Chondrocyte (in vitro differentiated cells): ENCODE measurements at places on chromosomes 2 and 18. TPM values are rescaled to one million over a fixed set of nuclear protein-coding genes. Genes with fewer than 3 reads are reported as not detected.

- H3K27ac ChIP-seq: peak overlapping the region; percentile 2
- DNase-seq: no peak
- peaks cover 38% of the 10 kb centered on the region for H3K4me1 ChIP-seq
- H3K36me3 ChIP-seq: no peaks in the 10 kb centered on the region
- no peak overlapping the region for H3K4me3 ChIP-seq
Observed at GRCh38 chr18:79684787-79685186, 5.2 kb downstream of the CTDP1 start.

DNA sequence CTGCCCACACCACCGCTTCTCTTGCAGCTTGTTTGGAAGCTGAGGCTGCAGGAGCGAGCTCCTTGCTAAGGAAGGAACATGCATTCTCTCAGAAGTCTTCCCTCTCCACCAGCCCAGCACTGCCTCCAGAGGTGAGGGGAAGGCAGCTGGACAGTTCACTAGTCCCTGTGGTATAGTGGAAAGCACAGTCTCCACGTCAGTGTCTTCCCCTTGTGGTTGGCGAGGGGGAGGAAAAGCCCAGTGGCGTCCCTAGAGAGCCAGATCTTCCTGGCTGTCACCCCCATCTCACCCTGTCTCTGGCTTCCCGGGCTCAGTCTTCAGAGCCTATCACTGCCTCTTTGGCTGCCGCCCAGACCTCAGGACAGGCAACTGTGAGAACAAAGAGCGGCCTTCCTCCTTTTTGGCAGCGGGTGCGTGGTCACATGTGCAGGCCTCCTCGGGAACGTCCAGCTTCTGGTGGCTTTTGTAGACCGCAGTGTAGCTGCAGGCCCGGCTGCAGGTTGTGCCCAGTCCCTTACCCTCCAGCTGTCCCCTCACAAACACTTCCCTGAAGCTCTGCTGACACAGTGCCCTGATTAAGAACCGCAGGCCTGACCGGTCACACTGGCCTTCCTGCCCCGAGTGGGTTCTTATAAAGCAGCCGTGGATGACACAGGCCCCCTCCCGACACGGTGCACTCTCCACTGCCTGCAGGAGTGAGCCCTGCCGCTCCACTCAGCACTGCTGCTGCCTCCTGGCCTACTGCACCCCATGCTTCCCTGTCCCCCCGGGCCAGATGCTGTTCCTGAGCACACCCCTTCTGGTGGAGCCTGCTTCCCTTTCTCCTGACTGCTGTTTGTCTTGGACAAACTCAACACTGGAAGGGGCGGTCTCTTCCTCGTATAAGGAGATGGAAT, 90.9 kb downstream of the RNF144A start:
- no peaks in the 10 kb centered on the region for H3K36me3 ChIP-seq
- peaks cover 43% of the 10 kb centered on the region for H3K4me1 ChIP-seq

Gene HES6
- 16.2 to 33.3 TPM (median 16.5 TPM) in 3 replicates for total RNA-seq

Gene ZNF385B
- total RNA-seq: 0.25 to 0.56 TPM (median 0.41 TPM) in 3 replicates

Gene HAUS1
- 21.5 to 30.8 TPM (median 25.8 TPM) in 3 replicates for total RNA-seq
